ENCODE measurements at places on chromosomes 4 and X.

- DNase-seq, result no peak
These were observed 117.2 kb downstream of the SLIT2 start for GRCh38 chr4:20368926-20369325.

DNA sequence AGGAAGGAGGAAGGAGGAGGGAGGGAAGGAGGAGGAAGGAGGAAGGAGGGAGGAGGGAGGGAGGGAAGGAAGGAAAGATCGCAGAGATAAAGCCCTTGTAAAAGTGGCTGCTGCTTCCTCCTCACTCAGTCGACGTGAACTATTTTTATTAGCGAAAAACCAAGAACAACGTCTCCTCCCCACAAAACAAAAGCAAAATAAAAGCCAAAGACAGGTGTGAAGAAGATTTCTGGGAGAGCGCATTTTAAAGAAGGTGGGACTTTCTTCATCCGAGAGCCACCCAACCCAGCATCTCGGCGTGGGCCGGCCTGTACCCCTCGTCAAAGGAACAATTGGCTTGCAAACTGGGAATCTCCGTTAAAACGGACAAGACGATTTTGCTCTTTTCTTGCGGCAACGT lies 40.7 kb upstream of the ASMTL start:
- DNase-seq, result no peak

DNA sequence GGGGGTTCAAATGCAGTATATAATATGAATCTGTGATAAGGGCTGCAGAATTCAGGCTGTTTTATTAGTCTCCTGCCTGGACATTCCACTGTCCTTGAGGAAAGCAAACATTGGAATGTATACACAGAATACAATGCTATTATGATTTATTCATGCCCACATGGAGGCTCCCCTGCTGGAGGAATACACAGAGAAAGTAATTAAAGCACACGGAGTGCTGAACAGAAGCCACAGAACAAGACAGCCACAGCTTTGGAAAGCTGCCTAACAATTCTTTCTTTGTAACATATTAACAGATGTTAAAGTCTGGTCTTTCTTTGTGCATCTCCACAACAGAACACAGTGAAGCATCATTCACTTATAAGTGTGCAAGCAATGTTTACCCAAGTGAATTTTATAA lies 155.8 kb downstream of the ARAP2 start:
- DNase-seq, result no peak

DNA sequence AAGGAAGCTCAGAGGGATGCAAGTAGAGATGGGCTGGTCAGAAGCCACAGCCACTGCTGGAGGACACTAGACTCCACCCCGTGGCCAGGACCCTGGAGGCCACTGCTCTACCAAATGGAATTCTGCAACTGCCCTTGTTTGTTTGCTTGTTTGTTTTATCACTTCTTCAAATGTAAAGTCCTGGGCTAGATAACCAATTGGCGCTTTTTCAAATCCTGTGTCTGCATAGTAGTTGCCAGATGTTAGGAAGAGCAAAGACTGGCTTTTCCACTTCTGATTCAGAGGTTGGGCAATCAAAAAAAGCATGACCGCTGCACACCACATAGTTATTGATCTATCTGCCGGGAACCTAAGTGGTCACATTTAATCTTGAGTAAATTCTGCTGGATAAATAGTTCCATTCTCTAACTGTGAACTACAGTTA lies 255.2 kb upstream of the SFRP2 start:
- DNase-seq, result no peak

DNA sequence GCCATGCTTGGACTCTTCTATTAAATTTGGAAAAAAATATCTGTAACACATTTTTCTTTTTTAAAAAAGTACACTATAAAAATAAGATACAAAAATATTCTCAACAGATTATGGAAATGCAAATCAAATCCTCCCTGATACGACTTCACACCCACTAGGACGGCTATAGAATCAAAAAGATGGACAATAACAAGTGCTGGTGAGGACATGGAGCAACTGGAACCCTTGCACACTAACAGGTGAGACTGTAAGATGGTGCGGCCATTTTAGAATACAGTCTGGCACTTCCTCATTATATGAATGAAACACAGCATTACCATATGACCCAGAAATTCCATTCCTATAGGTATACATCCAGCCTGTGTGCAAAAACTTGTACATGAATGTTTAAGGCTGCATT lies 83.6 kb downstream of the GATB start:
- DNase-seq, result no peak

DNA sequence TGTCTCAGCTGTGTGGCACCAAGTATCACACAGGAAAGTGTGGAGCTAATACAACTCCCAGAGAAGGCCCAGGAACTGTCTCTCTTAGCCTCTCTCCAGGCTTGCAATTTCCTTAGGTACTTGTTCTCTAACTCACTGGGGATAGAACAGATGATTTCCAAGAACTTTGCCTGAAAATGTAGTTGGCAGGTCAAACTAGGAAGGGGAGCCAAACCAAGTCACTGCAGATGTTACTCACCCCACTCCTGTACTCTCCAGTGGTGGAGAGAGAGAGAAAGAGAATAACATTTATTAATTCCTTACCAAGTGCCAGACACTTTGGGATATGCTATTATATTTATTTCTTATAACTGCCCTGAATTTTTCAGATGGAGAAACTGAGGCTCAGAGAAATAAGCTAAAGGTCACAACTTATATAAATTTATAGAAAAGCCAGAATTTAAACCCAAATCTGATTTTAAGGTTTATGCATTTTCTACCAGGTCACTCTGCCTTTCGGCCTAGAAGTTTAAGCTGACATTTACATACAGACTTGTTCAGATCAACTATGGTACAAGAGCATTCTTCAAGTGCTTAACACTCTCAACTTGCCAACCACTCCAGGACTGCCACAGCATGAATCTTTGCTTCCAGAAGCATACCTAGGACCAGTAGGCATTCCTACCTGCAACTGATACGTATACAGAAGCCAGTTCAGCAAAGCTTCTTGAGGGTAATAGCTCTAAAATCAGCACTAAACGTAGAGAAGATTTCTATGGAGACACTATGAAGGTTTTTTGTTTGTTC lies 248.6 kb upstream of the ETNPPL start:
- no peak for DNase-seq

DNA sequence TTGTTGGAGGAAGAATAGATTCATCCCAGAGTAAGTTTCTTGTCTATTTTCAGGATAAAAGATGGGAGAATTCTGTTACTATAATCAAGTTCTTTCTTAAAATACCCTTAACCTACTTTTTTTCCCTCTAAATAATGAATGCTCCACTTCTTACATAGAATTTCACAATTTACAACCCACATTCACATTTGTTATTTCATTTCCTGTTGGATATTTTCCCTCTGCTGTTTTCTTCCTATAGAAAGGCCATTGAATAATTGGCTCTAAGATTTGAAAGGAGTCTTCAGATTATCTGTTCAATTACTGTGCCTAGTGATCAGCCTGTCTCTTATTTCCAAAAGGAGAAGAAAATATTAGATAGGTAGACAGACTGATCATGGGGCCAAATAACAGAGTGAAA lies 79.7 kb downstream of the CPE start:
- no peak for DNase-seq

- DNase-seq, result no peak
These were observed 46.1 kb upstream of the TLR2 start for GRCh38 chr4:153638011-153638410.

- DNase-seq, result no peak
These were observed 18.8 kb downstream of the SLC25A31 start for GRCh38 chr4:127748957-127749356.

- DNase-seq, result no peak
These were observed 227.9 kb upstream of the PITX2 start for GRCh38 chr4:110850461-110851442.

GRCh38 chrX:135307171-135307570 lies 2.1 kb upstream of the ETDC start:
- peak; percentile 6 for DNase-seq

GRCh38 chrX:13652850-13653693 lies at the start of gene TCEANC:
Gene TCEANC, plus strand, starts transcription at chrX:13653141. Its CDS starts 9,368 bp downstream, at chrX:13662509.
- peak; percentile 72 for DNase-seq
